ENCODE measurements at places on chromosomes 3 and 15. TPM values are rescaled to one million over a fixed set of nuclear protein-coding genes. Genes with fewer than 3 reads are reported as not detected.
A peak's percentile ranks its signal among the peaks of the same experiment; 100 is the strongest.

Gene CLDN18
- polyA plus RNA-seq, result 0.57 TPM

Gene FAM98B
- 30.8 TPM for polyA plus RNA-seq

Gene BFSP2
- polyA plus RNA-seq, result not detected

DNA sequence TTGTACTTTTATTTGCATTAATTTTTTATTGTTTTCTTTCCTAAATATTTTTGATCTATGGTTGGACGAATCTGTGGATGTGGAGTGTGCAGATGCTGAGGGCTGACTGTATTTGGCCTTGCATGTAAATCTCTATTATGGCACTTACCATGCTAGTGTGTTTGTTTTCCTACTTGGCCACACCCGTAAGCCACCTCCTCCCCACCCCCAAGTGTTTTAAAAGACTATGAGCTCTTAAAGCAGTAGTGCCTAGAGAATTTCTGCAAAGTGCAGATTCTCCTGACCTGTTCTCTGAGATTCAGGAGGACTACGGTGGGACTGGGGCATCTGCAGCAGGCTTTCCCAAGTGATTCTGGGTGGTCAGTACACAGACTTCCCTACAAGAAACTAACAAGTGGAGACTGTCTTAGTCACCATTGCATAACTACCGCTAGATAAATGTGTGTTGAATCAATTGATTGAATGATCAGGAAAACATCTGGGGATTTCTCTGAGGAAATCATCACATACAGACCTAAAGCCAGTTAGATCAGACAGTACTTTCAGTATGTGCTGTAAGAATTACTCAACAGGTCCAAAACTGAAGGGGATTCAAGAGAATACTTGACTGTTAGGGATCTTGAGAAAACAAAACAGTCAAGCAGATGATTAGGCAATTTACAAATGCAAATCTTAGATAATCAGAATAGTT lies 6.2 kb upstream of the TIPARP start:
- peak; percentile 38 for DNase-seq

Gene KCNMB3
- 4.4 TPM for polyA plus RNA-seq

DNA sequence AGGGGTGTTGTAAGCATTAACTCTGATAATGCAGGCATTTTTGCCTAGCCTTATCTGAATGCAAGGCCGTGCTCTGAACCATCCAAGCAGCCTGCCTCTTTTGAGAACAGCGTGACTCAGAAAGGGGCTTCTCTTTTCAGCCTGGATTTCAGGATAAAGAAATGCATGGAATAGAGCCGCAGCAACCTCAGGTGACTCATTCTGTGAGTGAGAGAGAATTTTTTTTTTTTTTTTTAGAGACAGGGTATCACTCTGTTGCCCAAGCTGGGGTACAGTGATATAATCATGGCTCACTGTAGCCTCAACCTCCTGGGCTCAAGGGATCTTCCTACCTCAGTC lies 20.6 kb upstream of the PDE8A start:
- no peak for DNase-seq

DNA sequence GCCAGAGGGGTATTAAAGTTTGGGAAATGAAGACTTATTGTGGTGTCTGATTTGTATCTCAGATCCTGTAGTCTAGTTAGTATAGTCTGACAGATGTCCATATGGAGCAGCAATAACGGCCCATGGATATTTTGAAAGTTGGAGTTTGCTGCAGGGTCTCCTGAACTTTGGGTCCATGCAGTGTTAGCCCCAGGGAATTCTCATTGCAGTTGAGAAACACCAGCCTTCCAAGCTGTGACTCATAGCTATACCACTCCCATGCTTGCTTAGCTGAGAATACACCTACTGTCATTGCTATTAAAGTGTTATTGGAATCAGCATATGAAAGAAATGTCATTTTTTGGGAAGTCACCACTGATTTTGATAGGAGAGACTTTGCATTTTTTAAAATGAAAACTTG lies 29.2 kb downstream of the TMOD2 start:
- DNase-seq, result no peak

DNA sequence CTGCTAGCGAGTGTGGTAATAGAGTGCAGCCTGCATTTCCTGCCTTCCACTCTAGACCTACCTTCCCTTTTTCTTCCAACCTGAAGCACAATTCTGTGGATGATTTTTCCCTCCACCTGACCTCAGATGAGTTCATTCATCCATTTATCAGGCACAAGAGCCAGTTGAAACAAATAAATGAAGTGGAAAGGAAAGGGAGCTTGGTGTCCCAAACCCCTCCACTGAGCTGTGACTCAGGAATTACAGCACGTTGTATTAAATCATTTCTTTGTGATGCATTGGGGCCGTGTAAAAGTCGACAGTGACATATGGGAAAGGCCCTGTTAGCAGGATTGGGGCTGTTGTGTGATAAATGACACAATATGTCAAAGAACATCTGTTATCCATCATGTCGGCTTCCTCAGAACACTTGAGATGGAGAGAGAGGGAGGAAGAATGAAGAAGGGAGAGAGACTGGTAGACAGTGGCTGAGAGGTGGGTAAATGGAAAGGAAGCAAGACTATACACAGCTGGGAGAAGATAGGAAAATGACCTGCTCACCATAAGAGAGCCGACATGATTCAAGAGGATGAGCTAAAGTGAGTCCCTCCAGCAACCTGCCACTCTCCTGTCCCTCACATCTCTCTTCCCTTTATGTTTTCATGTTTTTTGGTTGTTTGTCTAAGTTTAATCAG lies 366.0 kb downstream of the AGBL1 start:
- DNase-seq, result no peak

DNA sequence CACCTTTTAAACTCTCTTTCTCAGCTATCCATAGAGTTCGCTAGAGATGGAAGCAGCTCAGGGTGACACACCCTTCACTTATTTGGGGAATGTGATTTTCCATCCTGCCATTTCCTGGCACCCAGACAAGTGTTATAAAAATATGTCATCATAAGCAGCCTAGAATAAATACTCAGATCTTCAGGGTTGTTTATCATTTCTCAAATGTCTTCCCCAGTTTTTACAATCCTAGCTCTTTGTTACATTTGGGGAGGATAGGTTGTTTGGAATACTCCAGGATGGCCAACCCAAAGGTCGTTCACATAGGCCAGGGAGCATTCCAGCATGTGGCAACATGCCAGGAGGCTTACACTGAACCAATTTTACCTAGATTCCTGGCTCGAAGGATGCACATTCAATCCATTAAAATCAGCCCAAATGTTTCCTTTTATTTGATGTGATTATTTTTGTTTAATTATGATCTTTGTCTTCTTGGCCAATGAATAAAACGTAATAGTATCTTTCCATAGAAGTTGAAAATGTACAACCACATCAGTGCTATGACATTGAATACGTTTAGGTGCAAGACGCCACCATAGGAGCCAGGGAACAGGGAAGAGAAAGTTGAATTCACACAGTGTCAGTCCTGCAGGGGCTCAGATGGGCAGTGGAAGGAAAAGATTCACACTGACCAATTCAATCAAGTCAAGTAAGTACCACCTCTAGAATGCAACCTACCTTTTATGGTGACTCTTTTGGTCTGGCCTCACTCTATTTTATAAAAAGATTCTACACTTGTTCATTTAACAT lies 537.7 kb upstream of the MDFIC2 start:
- DNase-seq, result peak; percentile 84

Gene PATL2
- polyA plus RNA-seq, result 0.58 TPM

Gene GNB4
- 39.3 TPM for polyA plus RNA-seq

DNA sequence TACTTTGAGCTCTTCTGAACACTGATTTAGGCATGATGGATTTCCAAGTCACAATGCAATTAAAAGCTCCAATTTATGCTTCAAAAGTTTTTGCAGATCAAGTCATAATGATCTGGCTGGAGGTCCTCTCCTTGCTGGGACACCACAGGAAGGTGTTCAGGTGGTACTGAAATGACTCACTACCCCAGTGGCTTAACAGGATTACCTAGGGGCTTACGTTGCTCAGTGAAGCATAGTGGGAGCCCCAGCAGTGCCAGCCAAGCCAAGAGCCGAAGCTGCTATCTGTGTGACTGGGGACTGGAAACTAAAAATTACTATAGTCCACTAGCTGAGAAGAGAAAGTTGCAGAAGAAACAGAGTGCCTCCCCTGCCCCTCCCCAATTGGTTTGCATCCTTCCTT lies 110.1 kb upstream of the LPP start:
- no peak for DNase-seq

DNA sequence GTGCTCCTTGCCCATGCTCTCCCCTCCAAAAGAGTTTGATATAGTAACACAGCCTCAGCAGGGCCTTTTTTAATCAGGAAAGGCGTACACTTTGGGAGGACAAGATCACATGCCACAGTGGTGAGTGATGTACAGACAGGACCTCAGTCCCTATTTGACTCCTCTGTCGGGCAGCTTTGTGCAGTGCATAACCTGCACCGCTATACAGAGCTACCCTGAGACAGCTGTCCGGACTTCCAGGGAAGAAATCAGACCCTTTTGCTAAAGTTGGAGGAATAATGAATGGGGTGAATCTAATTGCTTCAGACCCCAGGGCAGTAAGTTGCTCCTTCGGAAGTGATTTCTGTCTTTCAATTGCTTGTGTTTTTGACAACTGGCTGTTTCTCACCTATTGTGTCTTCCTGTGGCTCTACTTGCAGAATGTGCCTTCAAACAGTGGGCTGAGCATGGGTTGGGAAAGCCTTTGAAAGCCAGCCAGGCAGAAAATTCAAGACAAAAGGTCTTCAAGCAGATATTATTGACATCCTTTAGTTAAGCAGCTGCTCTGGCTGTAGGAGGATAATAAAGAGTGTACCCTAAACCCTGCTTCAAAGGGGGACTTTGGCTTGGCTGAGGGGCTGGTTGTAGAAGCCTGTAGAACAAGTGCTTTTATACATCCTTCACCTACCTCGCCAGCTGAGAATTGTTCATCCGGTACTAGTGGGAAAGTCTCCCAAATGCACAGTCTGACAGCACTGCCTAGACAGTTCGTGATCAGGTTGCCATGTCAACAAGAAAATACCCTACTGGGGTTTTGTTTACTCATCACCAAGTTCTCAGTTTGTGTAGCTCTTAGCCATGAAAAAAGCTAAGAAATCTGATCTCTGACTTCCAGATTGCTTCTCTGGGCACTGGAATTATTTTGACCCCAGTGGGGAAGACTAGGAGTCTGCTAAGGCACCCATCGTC lies 35.1 kb downstream of the SNTN start:
- DNase-seq, result no peak

GRCh38 chr3:16134173-16134928 lies 40.1 kb upstream of the GALNT15 start:
- no peak for DNase-seq

GRCh38 chr15:47718497-47719437 lies 1.5 kb downstream of the SEMA6D start:
- peak; percentile 89 for DNase-seq

DNA sequence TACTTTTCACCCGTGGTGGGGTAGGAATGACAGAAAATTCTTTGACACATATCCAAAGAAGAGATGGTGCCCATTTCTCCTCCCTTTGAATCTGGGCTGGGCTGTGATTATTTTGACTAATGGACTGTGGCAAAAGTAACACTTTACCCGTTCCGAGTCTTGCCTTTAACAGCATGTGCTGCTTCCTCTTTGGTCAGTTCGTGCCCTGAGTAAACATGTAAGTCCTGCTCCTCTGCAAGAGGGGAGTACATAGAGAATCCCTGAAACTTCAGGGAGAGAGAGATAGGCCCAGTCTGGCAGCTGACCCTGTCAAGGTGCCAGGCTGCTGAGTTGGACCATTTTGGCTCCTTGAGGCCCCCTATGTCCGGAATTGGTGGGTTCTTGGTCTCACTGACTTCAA lies 243.1 kb downstream of the EPHB1 start:
- DNase-seq, result no peak

- peak; percentile 79 for DNase-seq
Measured at GRCh38 chr3:195102609-195103467, 168.1 kb downstream of the XXYLT1 start.

Gene MB21D2
- 15.8 TPM for polyA plus RNA-seq

Gene TRPM1
- polyA plus RNA-seq, result 0.71 TPM

Gene ISLR
- 270 TPM for polyA plus RNA-seq

- no peak for DNase-seq
Measured at GRCh38 chr3:38950581-38950980, 101.2 kb downstream of the SCN11A start.

GRCh38 chr3:1294586-1294985 lies 201.8 kb downstream of the CNTN6 start:
- no peak for DNase-seq

GRCh38 chr3:30183421-30183820 lies 423.0 kb upstream of the TGFBR2 start:
- DNase-seq, result no peak
